Effector memory CD8-positive, alpha-beta T cell (primary cell): ENCODE measurements at places on chromosomes 5 and 9.

DNA sequence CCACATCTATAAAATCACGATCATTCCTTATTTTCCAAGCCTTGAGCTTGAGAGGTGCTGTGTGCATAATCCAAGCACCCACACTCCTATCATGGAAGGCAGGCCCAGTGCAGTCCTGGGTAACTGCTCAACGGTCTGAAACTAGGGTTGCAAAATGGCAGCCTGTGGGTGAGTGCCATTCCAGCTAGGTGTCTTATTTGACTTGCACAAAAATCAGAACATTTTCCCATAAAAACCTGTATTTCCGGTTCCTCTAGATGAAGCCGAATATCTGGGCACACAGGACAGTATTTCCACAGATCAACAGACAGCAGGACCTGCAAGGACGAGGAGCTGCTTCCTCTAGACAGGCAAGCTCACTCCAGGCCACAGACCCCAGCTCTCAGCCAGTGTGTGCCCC, 588.8 kb downstream of the BNC2 start:
- DNase-seq, result no peak

DNA sequence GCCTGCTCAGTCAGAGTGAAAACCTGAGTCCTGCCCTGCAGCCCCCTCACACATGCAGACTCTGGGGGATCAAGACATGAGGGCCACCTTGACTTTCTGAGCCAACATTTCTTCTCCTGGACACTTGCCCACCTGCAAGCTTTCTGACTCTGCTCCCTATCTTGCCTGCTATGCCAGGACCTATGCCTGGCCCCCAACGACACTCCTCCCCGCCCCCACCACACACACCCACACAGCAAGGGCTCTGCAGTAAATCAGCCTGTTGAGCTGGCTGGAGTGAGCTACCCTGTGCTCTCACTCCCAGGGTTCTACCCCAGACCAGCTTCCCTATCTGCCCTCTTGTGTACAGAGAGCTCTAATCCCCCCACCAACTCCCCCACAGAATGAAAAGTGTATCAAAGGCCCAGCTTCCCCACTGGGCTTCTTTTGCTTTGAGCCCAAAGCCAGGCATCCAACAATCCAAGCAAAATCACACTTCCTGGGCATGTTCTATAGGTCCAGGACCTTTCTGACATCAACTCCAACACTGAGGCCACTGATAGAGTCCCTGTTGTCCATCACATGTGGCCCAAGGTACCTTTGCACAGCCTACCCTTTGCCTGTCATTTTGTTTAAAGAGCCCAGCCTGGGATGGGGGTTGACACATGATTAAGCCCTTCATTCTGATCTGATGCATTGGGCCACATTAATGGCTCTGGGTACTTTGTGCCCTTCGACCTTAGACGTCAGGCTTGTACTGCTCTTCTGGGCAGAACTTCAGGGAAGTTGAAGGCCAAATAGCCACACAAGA, 7.2 kb downstream of the PDLIM4 start:
- no peak for DNase-seq

DNA sequence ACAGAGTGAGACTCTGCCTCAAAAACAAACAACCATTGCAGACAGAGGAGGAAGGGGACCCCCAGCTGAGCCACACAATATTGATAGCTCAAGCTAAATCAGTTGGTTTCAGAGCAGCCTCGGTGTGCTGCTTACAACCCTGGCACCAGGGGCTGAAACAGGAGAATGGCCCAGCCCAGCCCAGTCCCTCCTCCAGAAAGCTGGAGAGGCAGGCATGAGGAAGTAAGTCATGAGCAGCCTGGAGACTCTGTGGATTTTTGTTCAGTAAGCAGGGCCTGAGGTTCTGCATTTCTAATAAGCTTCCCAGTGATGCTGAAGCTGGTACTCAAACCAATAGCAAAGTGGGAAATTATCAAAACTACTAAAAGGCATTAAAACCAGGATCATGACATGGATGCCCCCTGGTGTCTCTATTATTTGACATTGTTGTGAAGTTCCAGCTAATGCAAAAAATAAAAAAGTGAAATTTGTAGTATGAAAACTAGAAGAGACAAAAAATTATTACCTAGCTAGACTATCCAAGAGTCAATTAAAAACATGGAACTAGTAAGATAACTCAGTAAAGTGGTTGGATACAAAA, 14.2 kb downstream of the PRRT1B start:
- DNase-seq, result no peak

DNA sequence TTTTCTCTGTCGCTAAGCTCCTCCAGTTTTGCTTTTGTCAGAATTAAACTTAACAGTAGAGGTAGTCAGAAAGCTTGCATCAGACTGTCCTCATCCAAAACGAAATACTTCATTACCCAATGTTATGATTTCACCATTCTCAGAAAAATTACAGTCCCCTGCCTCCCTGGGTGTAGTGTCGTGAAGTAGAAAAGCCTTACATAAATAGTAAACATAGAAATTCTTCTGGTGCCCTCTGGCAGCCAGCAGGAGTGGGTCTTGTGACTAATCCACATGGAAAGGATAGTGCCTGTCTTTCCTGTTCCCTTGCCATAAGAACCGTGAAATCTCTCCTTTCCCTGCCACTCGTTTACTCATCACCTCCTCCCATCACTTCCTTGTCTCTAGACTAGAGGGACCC, 230.6 kb downstream of the GNA14 start:
- no peak for DNase-seq

DNA sequence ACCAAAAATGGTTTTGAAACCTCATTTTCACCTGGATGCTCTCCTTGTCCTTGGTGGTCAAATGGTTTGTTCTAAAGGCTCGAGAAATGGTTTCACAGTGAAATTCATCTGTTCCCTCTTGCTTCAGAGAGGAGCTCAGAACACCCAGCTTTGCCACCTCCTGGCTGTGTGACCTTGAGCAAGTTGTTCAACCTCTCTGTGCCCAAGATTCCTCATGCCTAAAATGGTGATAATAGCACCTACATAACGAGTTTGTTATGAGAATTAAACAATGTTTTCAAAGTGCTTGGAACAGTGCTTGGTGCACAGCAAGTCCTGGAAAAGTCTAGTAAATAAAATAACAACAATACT, 6.5 kb upstream of the GADD45G start:
- DNase-seq, result no peak

DNA sequence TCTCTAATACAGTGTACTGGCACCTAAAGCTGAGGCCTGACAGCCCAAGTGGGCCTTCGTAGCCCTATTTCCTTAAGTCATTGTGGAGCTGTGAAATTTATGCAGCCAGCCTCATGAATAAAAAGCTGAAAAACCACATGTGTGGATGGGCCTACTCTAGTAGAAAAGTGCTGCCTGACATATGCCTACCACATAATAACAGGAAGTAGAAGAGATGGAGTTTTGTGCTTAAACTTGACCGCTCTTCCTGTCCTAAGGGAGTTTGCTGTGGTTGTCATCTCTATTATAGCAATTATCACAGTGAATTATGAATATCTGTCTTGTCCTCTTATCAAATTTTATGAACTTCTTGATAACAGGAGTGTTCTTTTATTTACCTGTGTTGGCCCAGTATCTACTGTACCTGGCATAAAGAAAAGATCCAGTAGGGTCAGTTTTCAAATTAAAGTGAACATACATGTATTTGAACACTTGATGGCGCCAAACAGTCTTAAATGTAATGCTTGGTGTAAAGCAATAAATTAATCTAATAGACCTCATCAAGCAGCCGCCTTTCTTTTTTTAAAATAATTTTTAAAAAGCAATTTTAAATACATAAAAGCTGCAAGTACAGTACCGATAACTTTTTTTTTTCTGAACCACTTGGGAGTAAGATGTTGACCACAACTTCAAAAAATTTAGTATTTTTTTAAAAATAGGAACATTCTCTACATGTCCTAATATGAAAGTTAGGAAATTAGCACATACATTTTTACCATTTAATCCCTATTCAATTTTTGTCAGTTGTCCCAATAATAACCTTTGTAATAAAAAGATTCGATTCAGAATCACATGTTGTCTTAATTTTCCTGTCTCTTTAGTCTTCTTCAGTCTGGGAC, 51.0 kb downstream of the FKTN start:
- DNase-seq, result no peak

DNA sequence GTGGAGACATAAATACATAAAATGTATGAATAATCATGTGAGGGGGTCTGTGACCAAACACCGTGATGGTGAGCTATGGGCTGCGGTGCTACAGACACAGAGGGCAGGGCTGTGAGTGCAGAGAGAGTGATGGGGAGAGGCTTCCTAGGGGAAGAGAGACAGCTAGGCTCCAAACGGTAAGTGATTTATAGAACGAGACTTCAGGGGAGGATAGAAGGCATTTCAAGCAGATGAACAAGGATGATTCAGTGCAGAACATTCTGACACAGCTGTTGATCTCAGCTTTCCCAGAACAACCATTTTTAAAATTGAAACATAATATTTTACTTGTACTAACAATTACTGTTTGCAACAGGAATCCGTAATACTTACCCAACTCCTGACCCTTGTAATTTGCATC, 100.7 kb downstream of the GAS1 start:
- DNase-seq, result no peak

DNA sequence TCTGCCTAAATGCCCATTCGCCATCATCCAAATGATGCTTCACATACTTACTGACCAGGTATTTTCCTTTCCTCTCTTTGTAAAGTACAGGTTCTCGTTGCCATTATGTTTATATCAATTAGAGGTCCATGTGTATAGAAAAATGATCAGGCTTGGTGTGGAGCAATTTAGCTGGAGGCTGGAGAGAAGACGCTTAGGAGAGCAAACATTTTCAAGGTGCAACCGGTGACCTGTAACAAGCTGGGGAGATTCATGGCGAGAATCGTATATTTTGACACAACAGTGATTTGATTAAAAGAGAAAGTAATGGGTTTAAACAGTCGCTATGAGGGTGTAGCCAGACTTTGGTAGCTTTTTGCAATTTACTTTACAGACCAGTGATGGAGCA, 170.9 kb upstream of the TBCA start:
- no peak for DNase-seq

DNA sequence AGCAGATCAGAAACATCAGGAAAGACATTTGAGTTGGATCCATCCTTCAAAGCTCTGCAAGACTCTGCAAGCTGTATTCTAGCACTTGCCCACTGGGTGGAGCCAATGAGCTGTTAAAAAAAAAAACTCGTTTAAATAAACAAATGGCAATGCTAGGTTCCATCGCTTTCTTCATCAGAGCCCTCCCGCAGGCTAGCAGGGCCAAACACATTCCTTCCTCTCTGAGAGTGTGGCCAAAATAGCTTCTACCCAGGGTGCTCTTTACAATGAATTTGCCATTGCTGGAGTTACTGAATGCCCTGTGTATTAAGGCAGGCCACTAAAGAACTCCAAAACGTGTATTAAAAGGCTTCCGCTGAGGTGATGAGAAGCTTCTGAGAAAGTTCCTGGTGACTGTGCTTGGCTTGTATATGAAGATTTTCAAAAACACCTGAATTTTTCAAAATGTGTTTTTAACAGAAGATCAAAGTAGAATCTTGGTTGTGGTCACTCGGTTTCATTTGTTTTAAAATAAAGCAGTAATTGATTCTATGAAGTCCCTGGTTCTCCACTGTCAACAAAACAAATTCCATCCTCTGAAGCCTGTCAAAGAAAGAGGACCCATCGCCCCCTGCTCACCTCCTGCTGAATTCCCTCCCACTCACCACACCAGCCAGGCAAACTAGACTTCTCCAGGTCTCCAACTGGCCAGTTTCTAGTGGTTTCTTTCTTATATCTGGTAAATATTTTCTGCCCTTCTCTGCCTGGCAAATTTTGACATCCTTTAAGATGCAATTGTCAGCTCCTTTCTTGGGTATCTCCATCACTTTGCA, 36.5 kb upstream of the EQTN start:
- peak; percentile 32 for DNase-seq

DNA sequence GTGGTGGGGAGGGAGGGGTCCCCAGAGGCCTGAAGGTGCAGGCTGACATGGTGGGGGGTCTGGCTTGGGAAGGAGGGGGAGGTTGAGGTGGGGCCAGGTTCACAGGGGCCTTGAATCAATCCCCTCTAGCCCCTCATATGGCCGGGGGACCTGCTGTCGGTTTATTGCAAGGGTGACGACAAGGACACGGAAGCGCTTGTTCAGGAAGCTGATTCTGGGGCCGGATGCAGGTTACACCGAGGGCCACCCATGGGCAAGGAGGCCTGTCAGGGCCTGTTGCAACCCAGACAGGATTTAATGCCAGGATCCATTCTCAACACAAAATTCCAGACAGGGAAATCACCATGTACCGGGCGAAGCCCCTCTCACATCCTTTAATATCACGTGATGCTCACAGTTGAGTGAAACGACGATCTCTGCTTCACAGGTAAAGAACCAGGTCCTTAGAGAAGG, 41.6 kb upstream of the SYNPO start:
- no peak for DNase-seq

DNA sequence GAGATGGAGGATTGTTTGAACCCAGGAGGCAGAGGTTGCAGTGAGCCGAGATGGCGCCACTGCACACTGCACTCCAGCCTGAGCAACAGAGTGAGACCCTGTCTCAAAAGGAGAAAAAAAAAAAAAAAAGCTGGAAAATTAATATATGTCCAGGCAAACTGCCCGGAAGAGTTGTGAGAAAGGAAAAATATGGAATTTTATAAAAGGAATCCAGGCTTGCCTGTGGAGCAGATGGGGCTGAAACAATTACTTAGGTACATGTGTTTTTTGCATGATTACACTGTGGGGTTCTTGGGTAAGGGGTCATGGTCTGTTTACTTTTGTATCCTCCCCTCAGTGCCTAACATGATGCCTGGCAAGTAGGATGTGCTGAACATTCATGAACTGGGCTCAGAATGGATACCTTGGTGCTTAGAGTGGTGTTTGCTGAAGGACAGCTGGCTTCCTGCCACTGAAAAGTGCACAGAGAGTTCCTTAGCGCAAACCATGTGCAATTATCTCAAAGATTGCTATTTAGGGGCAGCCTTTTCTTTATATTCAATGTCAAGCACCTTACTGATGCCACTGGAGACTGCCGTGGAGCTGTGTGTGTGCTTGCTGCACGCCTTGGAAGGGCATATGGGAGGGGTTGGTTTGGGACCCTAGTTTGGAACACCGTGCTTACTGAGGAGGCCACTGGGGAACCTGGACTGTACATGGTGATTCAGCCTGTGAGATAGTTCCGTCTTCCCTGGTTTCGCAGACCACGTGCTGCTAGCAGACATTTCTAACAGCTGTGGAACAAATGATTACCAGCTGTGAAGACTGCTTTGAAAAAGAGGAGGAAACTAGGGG, 78.4 kb downstream of the MAP1B start:
- DNase-seq, result no peak

DNA sequence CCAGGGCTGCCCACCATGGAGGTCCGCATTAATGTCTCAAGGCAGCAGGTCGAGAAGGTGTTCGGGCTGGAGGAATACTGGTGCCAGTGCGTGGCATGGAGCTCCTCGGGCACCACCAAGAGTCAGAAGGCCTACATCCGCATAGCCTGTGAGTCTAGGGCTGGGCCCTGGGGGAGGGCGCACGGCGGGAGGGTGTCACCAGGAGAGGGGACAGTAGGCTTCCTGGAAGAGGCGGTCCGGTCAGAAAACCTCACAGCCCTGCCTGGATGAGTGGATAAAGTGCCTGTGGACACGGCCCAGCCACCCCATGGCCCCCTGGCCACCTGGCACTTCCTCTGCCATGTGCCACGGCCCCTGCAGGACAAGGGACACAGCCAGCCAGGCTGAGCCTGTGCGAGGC, 31.0 kb downstream of the HK3 start:
- no peak for DNase-seq
